ENCODE measurements at places on chromosomes 7 and 10.

- no peak for DNase-seq
Measured at GRCh38 chr10:79137300-79137756, 68.6 kb downstream of the ZMIZ1 start.

GRCh38 chr10:121732656-121733445 lies 134.6 kb upstream of the FGFR2 start:
- DNase-seq = no peak

DNA sequence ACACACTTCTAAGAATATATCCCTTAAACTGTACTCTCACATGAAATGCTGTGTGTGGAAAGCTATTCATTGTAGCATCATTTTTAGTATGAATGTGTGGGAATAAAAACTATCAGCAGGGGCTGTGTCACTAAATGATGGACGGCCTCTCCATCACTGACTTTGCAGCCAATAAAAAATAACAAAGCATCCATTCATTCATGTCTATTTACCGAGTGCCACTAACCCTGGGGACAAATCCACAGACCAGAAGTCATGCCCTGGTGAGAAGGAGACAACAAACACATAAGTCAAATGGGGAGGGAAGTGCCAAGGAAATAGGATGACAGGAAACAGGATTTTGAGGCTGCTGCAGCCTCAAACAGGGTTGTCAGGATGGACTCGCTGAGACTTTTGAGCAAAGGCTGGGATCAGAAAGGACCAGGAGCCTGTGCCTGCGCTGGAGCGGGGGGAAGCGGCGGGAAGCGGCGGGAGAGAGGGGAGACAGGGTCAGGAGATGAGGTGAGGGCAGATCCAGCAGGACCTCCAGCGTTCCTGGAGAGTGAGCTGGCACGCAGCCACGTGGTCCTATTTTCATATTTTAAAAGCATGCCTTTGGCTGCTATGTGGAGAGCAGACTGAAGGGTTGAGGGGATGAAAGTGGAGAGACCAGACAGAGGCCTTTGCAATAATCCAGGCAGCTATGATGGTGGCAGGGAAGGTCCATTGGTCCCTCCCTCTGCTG lies 2.2 kb upstream of the NOM1 start:
- DNase-seq = no peak

DNA sequence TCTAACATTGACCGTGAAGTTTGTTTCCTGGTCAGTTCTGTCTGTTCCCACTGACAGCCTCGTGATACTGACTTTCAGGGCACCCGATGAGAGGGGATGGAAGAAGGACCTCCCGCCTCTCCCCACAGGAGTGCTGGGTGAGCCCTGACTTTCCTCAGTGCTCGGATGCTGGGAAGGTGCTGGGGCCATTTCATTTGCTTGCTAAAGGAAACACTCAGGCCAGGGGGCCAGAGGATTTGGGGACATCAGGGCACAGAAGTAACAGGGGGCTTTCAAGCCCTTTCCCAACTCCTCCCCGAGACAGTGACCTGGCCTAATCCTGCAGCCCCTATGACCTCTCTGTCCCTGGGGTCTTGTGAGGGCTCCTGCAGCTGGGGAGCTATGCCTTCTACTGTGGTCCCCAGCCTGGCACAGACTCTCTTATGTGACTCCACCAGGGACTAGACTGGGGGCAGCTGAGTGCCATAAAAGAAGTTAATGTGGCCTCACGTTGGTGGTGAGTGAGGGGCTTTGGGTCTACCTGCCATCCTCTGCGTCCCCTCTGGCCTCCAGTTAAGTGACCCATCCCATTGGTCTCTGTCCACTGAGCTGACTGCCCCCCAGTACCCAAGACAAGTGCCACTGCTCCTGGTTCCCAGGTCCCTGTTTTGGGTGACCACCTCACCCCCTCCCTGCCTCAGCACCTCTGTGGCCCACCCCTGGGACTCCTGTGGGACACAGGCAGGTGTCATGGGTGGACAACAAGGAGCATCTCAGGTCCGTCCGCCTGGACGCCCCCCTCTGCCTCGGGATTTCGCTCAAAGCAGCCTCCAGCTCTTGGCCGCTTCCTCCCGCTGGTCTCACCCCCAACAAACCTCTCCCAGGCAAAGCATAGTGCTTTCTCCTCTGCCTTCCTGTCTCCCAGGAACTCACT lies 33.4 kb upstream of the HSPA12A start:
- no peak for DNase-seq

- DNase-seq = peak; percentile 79
Measured at GRCh38 chr10:100370714-100371481, 23.9 kb downstream of the SCD start.
